ENCODE measurements at places on chromosomes 1 and 21. TPM values are rescaled to one million over a fixed set of nuclear protein-coding genes. Genes with fewer than 3 reads are reported as not detected.

DNA sequence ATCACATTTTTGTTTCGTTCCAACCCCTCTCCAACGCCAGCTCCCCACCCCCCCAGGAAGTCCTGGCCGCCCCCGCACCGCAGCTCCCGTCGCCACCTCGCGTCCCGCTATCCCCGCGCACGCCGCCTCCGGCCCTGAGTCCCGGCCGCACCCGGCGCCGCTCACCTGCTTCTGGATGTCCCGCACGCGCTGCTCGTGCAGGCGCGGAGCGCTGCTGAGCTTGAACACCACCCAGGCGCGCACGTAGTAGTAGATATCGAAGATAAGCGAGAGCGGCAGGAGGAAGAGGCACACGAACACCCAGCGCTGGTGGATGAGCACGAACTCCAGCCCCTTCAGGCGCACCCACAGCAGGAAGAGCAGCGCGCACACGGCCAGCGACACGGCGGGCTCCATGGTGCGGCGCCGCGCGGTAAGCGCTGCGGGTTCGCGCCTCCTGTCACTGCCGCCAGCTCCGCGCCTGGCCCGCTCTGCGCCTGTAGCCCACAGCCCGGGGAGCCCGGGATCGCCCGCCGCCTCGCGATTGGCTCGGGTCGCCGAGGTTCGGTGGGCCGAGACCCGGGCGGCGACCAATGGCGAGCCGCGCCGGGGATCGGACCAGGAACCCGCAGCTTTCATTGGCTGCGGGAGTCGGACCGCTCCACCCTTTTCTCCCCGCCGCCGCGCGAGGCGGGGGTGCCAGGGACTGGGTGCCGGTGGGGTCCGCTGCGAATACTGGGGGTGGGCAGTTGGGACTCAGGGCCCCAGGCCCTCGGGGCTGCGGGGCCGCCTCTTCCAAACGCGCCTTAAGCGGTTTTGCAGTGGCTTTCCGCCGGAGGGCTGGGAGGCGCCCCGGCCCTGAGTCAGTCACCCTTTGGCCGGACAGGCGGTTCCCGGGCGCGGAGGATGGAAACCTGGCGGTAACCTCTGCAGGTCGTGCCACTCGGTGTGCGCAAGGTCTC lies at the start of gene DHCR24:
DHCR24 (minus strand) TSS at position 472 of the 941 bp plus-strand sequence; CDS start at position 396, 76 bp downstream.
- DNase-seq: peak; percentile 86

DNA sequence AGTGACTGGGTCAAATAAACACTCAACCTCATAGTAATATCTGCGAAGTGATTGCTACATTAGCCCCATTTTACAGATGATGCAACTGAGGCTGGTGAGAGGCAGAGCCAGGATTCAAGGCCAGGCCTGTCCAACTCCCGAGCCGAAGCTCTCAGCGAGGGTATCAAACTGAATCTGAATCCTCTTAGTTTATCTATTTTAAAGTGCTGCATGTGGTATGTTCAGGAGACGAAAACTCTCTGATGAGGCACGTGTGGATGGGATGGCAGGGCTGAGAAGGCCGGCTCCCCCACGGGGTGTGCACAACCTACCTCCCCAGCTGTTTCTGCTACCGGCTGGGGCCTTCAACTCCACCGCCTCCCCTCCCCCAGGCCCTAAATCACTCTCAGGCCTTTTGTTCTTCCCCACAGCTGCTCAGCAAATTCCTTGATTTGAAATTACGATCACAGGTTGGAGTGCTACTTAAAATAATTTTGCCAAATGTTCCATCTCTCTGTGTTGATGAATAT lies 171.8 kb downstream of the TOMM20 start:
- DNase-seq: no peak

- no peak for DNase-seq
These were observed 12.9 kb upstream of the DNASE2B start for GRCh38 chr1:84385347-84385746.

GRCh38 chr1:4972761-4973320 lies 318.4 kb downstream of the AJAP1 start:
- no peak for DNase-seq

GRCh38 chr1:62621907-62622306 lies 24.6 kb downstream of the ANGPTL3 start:
- DNase-seq: no peak

DNA sequence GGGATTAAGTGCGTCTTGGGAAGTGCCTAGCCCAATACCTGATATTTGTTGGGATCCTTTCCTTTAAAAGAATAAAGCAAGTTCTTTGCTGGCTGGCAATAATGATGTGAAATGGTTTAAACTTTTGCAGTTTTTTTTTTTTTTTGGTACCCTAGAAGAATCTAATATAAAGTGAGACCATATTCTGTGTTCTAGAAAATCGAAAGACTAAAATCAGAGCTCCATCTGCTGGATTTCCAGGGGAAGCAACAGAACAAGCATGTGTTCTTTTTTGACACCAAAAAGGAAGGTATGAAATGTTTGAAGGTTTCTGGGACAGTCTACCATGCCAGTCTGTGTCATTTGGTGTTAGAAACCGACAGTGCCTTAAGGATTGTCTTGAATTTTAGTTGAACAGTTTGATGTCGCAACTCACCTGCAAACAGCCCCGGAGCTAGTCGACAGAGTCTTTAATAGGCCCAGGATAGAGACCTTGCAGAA lies 6.4 kb downstream of the UTP11 start:
- no peak for DNase-seq

- no peak for DNase-seq
These were observed 2.4 kb upstream of the SHISA4 start for GRCh38 chr1:201886103-201886885.

DNA sequence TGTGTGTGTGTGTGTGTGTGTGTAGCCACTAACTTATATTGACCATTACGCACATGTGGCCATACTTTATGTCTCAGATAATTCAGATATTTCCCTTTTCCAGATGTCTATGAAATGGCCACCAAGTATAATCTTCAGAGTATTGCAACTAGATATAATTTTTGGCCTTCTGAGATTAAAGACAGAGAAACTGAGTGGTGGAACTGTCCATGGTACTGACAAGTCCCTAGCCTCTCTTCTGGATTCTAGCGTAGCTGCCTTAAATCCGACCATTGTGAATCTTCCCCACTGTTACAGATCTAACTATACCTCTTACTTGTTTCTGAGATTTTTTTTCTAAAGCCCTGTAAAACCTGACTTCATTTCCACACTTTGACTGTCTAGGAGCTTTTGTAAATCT lies 100.0 kb upstream of the SERTAD4 start:
- no peak for DNase-seq

DNA sequence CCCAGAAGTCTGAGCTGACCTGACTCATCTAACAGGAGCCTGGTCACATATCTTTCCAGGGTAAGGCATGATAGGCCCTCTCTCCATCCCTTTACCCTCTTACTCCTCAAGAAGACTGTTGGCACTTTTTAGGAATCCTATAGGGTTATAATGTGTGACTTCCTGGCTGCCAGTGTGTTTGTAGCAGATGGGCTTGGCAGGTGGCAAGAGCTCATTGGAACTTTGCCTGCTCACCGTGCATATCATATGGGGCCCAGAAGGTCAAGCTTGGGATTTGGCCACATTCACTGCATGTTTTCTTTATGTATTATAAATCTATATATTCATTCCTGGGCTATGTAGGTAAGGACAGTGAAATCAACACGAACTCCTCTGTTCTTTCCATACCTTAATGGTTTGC lies 5.2 kb downstream of the KAZN start:
- DNase-seq: no peak

- DNase-seq: no peak
These were observed 262.4 kb downstream of the ST6GALNAC3 start for GRCh38 chr1:76336931-76337371.

GRCh38 chr1:39144924-39145323 lies 59.6 kb upstream of the MACF1 start:
- no peak for DNase-seq

DNA sequence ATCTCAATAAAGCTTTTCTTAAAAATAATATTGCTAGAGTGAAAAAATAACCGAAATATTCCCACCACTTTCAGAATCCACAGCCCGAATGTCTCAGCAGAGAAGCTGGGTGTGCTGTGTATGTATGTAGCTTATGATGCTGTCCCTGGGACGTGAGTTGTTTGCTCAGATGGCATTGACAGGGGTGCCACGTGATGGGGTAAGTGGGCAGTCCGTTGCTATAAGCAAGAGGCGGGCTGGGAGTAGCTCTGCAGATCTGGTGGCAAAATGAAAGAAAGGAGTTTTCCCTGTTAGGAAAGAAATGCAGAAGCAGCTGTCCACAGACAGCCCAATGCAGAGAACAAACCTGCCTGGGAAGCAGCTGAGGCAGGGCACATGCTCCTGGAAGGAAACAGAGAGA lies 3.8 kb upstream of the FAM20B start:
- DNase-seq: no peak

- no peak for DNase-seq
These were observed 14.5 kb upstream of the AXDND1 start for GRCh38 chr1:179351281-179351680.

DNA sequence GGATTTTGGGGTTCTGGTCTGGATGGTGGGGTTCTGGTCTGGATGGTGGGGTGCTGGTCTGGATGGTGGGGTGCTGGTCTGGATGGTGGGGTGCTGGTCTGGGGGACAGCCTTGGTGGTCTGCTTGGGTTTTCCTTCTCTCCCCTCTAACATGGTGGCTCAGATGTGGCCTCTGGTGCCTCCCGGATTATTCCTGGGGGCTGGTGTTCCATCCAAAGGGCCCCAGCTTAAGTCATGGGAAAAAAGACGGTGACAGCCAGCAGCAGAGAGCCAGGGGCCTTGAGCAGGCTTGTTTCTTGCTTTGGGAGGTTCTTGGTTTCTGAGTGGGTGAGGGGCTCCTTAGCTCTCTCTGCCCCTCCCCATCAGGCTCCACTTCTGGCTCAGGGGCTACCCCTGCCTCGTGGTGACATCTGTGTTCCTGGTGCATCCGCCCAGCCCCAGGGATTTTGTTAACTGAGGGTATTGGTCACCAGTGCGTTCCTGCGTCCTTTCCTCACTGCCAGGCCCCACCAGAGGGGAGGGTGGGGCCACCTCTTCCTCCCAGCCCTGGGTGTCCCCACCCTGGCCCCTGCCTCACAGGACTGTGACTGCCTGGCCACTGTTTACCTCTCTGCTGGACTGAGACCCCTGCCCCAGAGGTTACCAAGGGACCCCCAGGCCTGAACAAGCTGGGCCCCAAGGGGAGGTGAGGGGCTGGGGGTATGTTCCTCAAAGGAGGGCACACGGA lies 43.2 kb upstream of the ACTRT2 start:
- no peak for DNase-seq

GRCh38 chr1:33424205-33424604 lies 6.7 kb downstream of the PHC2 start:
- no peak for DNase-seq

DNA sequence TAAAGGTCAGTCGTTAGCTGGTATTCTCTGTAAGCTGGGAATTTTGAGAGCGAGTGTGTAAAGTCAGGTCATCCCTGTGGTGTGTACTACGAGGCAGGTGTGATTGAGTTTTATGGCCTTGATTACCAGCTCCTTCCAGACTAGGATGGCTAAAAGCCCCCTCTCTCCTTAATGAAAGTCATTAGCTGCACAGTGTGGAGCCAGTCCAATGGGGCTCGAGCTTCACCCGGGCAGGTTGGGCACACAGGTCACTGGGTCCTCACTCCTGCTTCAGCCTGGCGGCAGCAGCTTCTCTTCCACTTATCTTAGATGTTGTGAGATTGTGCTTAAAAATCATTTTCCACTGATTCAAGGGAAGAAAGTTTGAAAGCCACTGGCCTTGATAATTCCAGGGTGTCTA lies 3.0 kb downstream of the DMRTB1 start:
- no peak for DNase-seq

DNA sequence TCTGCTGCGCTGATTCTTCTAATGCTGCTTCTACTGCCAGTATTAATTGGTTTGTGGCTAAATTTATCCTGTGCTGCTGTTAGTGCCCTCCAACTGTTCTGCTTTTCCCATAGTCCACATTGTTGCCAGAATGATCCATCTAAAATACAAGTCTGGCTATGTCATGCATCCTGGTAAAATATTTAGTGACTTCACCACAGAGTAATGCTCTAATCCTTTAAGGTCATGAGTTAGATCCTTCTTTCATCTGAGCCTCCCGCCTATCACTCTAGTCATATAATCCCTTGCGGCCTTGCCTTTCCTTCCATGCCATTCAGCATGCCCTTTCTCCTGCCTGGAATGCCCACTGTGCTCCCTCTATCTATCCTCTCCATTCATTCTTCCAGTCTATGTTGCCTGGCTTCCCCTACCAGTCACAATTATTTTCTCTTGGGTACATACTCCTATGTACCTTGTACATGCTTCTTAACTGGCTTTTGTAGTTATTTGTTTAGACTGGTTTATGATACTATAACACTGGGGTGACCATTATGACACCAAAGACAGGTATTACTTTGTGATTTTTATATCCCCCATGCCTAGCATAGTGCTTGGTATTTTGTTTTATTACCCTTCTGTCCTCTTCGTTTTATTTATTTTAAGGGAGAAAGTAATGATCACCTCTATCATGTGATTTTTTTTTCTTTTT lies 144.0 kb downstream of the MAGI3 start:
- DNase-seq: no peak

- no peak for DNase-seq
These were observed 18.1 kb downstream of the CCDC185 start for GRCh38 chr1:223411309-223411708.

GRCh38 chr1:222880587-222880986 lies 65.7 kb downstream of the DISP1 start:
- DNase-seq: no peak

DNA sequence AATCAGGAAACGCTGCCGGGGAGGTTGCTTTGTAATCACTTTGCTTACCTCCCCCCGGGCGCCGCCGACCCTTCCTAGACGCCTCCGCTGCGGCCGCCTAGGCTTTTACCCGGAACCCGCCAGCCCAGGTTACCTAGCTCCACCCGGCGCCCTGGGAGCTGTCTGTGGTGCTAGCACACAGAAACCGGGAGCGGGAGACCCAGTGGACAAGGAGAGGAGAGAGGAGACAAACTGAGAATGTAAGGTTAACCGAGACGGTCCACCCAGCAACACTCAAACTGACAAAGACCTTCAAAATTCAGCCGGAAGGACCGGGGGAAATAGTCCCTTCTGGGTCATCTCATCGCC lies 9.8 kb downstream of the BARHL2 start:
- DNase-seq: peak; percentile 44

DNA sequence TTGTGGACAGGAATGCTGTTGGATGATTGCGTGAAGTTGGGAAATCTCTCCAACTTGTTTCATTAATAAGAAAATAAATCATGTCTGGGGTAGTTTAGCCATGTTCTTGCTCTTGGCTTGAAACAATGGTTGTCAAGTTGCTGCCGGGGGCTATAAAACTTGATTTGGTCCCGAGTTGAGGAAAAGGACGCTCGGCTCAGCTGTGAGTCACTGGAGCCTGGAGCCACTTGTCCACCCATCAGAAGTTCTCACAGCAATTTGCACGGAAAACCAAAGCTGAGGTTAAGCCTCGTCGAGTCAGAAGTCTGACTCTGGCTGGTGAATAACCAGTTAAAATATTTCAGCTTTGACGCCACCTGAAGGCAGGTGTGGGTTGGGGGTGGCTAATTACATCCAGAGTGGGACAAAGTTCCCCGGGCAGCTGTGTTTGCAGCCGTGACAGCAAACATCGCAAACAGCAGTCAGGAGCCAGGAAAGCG lies 19.7 kb upstream of the RIPK4 start:
- DNase-seq: no peak

Gene RPL22
- 309 TPM for total RNA-seq

Gene HUNK
- total RNA-seq: 0.78 TPM

Gene RBP7
- total RNA-seq: 0.53 TPM

Gene FCGR2B
- 0.23 TPM for total RNA-seq

Gene TCP10L
- total RNA-seq: 1.1 TPM

Gene SYT6
- not detected for total RNA-seq

Gene SLFNL1
- total RNA-seq: 0.60 TPM

Gene ZNF648
- not detected for total RNA-seq

Gene CRABP2
- total RNA-seq: 0.80 TPM

Gene IFI16
- total RNA-seq: 295 TPM
